ENCODE measurements at places on chromosomes 7 and 10.

DNA sequence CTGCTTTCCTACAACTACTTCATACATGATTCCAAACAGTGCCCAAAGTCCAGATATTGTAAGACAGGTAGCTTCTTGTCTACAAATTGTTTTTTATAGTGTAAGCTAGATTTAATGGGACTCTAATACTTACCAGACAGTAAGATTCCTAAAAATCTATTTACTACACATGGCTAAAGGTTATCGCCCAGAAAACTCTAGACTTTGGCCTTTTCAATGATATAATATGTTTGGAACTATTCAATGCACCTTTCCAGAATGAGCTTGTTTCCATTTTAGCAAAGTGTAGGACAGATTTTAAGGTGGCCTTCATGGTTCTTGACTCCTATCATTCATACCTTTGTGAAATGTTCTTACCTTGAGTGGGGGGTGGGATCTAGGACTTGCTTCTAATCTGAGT lies 951.0 kb downstream of the SORCS1 start:
- DNase-seq: no peak

DNA sequence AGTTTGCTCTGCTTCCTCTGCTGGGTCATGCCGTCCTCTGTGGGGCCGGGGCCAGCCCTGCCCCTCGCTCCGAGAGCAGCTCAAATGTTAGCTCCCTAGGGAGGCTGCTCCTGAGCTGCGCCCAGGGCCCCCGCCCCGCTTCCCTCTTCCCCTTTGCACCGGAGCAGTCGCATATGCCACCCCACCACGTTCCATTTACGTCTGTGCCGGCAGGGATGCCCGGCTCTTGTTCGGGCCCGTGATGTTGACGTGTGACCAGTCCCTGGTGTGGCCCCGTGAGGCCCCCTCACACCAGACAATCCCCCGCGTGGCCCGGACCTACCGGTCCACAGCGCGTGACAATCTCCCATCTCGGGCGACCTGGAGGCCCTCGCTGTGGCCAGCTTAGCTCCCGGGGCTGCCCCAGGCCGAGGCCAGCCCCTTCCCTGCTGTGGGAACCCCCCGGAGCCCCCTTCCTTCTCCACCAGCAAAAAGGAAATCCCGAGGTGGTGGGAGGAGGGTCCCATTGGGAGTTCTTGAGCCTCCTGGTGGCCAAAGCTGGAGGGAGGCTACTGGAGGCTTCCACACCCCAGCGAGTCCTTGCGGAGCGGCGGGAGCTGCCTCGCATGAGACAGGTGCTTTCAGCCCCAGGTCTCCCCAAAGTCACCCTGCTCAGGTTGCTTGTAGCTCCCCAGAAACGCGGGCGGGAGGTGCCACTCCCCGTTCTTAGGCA lies 15.2 kb downstream of the FAM20C start:
- no peak for DNase-seq

DNA sequence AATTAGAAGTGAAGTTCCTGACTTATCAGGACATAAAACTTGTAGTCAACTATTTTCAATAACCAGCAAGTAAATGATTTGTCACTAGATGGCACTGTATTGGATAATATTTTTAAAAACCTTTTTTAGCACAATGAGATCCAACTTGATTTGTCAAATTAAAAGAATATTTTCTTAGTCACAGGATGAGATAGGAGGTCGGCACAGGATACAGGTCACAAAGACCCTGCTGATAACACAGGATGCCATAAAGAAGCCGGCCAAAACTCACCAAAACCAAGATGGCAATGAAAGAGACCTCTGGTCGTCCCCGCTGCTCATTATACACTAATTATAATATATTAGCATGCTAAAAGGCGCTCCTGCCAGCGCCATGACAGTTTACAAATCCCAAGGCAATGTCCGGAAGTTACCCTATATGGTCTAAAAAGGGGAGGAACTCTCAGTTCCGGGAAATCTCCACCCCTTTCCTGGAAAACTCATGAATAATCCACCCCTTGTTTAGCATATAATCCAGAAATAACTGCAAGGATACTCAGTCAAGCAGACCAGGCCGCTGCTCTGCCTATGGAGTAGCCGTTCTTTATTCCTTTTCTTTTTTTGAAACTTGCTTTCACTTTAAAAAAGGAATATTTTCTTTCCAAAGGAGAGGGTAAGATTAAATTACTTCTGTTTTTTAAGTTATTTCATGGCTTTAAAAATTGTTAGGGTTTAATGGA lies 255.7 kb upstream of the MKLN1 start:
- DNase-seq: no peak

GRCh38 chr7:105585850-105586500 lies 4.7 kb upstream of the EFCAB10 start:
- DNase-seq: peak; percentile 29

DNA sequence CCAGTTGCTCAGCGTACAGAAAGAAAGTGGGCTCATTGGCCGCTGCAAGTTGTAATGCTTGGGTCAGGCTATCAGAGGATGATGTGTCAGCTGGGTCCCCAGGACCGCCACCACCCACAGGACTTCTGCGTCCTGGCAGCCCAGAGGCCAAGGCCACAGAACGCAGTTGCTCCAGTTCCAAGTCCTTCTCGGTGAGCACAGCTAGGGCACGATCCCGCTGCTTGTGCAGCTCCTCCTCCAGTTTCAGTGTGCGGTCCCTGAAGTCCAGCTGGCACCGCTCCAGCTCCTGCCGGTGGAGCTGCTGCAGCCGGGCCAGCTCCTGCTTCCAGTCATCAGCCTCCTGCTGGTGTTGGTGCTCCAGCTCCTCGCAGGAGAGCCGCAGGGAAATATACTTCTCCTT lies 3.0 kb downstream of the GCC1 start:
- no peak for DNase-seq

DNA sequence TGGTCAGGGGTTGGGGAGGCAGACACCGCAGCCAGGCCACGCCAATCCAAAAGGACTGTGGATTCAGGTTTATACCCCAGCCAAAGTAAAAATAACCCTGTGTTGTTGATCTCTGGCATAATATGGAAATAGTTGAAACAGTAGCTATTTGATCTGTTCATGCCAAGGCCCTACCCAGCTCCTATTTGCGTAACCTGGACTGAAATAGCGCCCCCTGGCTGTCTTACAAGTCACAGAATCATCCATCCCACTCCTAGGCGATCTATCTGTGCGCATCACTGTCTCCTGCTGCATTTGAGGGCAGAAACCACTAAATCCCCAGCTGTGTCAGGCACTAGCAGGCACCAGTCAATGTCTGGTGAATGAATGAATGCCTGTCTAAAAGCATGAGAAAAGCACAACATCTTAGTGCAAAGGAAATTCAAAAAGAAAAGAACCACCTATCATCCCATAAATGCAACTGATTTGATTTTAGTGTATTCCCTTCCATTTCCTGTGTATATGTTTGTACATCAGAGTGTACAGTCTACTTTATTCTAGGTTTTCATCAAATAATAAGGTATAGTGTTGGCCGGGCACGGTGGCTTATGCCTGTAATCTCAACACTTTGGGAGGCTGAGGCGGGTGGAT lies 160.0 kb downstream of the SLIT1 start:
- peak; percentile 54 for DNase-seq

DNA sequence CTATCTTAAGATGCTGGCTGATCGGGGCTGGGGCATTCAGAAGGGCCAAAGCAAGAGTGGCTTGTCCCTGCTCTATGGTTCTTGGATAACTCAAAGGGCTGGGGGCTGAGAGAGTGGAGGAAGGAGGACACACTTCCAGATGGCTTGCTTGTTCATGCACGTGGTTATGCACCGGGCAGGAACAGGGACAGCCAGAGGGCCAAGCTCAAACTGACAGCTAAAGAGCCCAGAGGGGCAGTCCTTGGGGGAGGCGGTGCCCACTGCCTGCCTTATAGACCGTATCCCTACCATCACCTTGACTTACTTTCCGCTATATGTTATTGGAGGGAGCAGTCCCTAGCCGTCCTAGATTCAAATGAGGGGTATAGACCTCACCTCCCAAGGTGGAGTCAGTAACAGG lies 192.7 kb upstream of the SVIL start:
- DNase-seq: no peak

- DNase-seq: no peak
Measured at GRCh38 chr7:91228327-91228726, 35.9 kb upstream of the FZD1 start.

GRCh38 chr10:29151005-29151404 lies 137.9 kb upstream of the LYZL1 start:
- DNase-seq: no peak
